ENCODE measurements at places on chromosomes 11 and 22. TPM values are rescaled to one million over a fixed set of nuclear protein-coding genes. Genes with fewer than 3 reads are reported as not detected.

DNA sequence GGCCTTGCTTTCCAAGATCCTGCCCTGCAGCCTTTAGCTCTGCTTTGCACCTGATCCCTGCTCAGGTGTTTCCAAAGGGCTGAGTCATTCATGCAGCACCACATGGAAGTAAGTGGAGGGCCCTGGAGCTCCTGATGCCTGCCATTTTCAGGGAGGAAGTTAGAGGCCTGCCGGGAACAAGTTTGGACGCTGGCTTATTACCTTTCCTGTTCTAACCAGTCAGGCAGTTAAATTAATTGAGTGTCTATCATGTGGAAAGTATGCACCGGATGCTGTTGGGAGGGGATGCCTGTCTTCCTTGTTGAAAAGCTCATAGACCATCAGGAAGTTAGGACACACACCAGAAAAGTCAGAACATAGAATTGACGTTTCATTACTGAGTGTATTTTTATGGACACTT lies 73.7 kb upstream of the PLET1 start:
- DNase-seq, result peak; percentile 39
- H3K27me3 ChIP-seq, result no peaks in the 10 kb centered on the region
- H3K36me3 ChIP-seq, result no peaks in the 10 kb centered on the region
- H3K4me3 ChIP-seq, result no peak overlapping the region
- peaks cover 5% of the 10 kb centered on the region for H3K4me1 ChIP-seq

DNA sequence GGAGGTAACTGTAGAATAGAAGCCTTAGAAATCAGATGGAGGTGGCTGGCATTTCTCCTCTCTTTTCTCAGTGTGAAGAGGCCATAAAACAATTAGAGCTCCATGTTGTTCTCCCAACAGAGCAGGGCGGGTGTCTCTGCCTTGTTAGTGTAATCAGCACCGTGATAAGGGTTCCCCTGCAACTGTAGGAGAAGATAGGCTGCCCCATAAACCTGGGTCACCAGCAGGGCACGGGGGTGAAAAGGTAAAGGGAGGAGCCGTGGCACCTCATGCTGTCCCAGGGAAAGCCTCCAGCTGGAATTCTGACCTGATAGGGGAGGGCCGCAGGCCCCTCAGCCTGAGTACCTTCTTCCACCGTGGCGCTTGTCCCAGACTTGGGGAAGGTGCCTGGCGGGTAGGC lies 68.7 kb downstream of the ISX start:
- no peaks in the 10 kb centered on the region for H3K27me3 ChIP-seq
- no peaks in the 10 kb centered on the region for H3K4me1 ChIP-seq
- no peaks in the 10 kb centered on the region for H3K36me3 ChIP-seq
- H3K4me3 ChIP-seq, result no peak overlapping the region
- H3K27ac ChIP-seq, result no peak overlapping the region

SLC29A2 gene
- polyA plus RNA-seq, result 17.5 TPM

POU2AF1 gene
- 0.95 TPM for polyA plus RNA-seq

DNA sequence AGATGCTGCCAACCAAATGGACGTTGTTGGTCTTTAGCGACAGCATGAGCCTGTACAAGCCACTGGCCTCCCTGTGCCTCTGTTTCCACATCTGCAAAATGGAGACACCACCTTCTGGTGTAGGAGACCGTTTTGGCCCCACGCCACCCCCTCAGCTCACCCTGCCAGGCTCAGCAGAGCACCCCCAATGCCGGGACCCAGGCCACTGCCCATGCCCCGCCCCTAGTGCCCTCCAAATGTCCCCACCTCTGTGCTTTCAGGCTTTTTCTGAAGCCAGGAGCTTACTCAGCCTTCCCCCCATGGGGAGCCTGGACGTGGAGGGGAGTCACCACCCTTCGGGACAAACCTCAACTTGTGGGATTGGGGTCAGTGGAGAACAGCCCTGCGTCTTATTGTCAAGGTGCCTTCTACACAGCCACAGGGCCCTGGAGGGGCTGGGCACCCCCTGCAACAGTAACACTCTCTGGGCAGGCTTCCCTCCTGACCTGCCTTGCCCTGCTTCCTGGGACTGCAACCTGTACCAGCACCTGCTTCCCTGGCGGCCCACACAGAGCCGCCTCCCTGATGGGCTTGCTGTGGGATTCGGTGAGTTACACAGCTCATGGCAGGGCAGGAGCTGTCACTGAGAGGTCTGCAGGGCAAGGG lies 24.6 kb upstream of the RTL6 start:
- H3K4me3 ChIP-seq, result no peak overlapping the region
- H3K27me3 ChIP-seq, result no peaks in the 10 kb centered on the region
- no peaks in the 10 kb centered on the region for H3K36me3 ChIP-seq
- no peak overlapping the region for H3K27ac ChIP-seq
- H3K4me1 ChIP-seq, result no peaks in the 10 kb centered on the region

DNA sequence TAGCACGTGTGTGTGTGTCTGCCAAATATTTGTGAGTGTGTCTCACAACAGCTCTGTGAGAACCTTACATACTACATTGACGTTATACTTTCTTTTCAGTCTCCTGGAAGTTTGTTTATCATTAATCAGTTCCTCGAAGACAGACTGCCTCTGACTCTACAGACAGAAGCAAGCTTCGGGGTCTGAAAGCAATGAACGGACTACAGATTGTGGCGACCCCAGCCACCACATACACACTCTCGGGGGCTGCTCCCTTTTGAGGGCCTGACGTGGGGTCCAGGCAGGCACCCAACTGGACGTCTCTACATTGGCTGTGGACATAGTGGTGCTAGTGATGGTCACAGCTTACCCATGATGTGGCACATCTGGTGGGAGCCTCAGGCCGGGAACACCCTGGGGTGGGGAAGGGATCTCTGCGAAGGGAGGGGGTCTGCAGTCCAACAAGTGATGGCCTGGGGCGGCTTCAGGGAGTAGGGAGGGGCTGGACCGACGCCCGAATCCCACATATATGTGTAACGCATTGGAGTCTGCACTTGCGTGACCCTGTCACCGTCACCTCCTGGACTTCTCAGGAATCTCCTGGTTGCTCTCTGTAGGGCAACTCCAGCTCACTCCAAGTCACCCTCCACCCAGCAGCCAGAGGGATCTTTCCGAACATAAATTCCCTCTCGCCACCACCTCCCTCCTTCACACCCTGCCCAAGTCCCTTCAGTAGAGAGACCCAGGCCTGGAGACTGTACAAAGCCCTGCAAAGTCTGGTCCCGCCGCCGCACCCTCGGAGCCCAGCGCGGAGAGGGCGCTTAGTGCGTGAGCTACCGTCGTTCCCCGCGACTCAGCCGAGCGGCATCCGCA lies 30.4 kb upstream of the TRIM29 start:
- H3K27ac ChIP-seq, result no peak overlapping the region
- H3K36me3 ChIP-seq, result no peaks in the 10 kb centered on the region
- peaks cover 16% of the 10 kb centered on the region for H3K4me1 ChIP-seq
- DNase-seq, result no peak

FLRT1 gene
- polyA plus RNA-seq, result 1.5 TPM

DNA sequence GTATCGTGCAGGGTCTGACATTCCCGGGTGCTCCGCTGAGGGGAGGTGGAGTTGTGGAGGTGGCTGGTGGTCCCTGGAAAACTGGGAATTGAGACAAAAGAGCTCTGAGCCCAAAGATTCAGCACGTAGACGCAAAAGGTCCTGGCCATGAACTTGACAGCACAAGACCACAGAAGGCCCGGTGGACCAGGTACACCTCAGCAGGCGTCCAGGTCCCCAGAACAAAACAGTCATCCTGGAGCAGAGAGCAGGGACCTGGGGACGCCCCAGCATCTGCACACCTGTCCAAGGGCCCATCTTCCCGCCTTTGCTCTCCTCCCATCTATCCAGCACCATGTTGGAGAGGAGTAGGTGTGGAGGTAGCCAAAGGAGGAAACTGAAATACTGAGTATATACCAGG lies 13.8 kb upstream of the MB start:
- no peak overlapping the region for H3K4me3 ChIP-seq
- H3K27me3 ChIP-seq, result no peaks in the 10 kb centered on the region
- no peak overlapping the region for H3K27ac ChIP-seq
- no peaks in the 10 kb centered on the region for H3K36me3 ChIP-seq
- no peaks in the 10 kb centered on the region for H3K4me1 ChIP-seq
- DNase-seq, result no peak

- no peaks in the 10 kb centered on the region for H3K36me3 ChIP-seq
- H3K4me1 ChIP-seq, result no peaks in the 10 kb centered on the region
- H3K27me3 ChIP-seq, result no peaks in the 10 kb centered on the region
These were observed 273.6 kb downstream of the OPCML start for GRCh38 chr11:133258751-133259150.

DNA sequence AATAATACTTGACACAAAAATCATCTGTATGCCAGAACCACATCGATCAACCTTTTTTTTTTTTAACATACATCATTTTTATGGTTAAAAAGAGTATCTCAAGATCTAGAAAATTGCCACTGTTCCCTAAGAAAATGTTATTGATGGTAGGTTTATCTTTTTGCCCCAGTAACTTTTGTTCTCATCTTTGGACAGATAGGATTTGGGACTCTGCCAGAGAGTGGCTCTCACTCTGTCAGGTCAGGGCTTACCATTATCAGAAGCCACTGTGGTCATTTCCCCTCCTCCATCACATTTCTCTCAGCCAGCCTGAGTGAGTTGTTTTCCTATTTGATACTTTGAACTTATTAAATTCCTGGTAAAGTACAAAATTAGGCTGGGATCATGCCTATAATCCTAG lies 47.9 kb upstream of the YWHAH start:
- H3K4me3 ChIP-seq, result no peak overlapping the region
- H3K4me1 ChIP-seq, result no peaks in the 10 kb centered on the region
- DNase-seq, result no peak
- no peak overlapping the region for H3K27ac ChIP-seq
- no peaks in the 10 kb centered on the region for H3K27me3 ChIP-seq

GLYAT gene
- polyA plus RNA-seq, result 480 TPM

OR4D5 gene
- polyA plus RNA-seq, result not detected

- no peak overlapping the region for H3K4me3 ChIP-seq
- no peaks in the 10 kb centered on the region for H3K4me1 ChIP-seq
These were observed 63.0 kb upstream of the SLC6A5 start for GRCh38 chr11:20536365-20536764.

LIF gene
- polyA plus RNA-seq, result 0.67 TPM

DNA sequence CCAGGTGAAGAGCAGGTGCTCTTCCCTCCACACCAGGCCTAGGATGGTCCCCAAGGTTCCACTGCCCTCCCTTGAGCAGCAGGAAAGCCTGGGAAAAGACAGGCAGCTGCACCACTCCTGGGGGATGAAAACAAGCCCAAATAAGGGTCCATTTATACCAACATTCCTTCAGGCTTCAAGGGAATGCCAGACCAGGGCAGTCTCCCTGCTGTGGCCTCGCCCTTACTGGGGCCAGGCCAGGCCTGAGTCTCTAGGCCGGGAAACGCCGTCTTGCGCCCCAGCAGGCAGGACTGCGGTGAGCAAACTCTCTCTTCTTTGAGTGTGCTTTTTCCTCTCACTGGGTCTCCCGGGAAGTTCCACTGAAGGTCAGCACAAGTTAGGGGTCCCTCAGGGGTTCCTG lies 443.5 kb downstream of the SOX6 start:
- no peaks in the 10 kb centered on the region for H3K36me3 ChIP-seq
- H3K4me3 ChIP-seq, result no peak overlapping the region

DNA sequence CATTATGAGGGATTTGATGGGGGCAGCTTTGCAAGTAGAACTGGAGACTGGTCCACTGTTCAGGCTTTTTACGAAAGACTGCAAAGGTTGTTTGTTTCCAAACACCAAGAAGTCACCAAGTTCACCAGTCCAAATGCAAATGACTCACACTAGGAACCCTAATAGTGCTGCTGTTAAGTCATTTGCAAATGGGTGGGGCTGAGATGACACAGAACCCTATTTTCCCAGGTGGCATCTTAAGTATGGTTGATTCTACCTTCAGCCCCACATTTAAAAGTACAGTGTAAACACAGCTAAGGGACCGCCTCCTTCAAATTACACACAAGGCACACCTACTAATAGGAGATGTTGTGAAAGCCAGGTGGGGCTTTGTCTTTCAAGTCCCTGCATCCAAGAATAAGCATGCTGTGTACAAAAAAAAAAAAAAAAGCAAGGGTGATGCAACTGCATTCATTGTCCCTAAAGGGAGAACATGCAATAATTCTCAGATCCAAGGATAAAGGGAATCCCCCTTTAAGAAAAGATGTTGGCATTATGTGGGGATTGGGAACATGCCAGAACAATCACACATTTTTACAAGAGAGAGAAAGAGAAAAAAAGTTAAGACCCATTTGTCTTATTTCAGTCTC lies 27.3 kb downstream of the BDNF start:
- H3K27ac ChIP-seq, result no peak overlapping the region
- DNase-seq, result no peak
- H3K27me3 ChIP-seq, result no peaks in the 10 kb centered on the region

DNA sequence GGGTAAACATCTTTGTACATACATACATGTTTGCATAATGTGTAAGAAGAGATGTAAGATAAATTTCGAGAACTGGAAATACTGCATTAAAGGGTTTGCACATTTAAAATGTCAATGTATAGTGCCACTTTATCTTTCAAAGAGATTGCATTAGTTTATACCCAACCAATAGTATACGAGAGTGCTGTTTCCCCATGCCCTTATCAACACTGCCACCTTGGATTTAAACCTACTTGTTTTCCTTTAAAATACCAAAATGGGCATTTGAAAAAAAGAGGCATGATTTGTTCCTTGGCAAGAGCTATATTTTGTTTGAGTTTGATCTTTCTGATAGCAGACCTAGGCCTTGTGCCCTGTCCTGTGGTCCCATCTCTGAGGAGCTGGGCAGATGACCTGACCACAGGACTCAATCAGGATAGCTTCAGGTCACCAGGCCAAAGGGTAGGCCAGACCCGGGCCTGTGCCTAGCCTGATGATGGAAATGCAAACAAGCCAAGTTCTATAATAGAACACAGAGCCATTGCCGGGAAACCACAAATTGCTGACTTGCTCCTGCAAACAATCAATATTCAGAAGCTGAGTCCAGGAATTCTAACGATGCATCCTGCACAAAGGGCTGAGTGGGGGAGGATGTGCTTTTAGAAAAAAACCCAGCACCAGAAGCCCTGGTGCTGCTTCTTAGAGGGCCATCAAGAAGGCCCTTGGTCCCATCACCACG lies 16.9 kb upstream of the ALG8 start:
- H3K36me3 ChIP-seq, result no peaks in the 10 kb centered on the region
- no peak overlapping the region for H3K27ac ChIP-seq
- H3K4me1 ChIP-seq, result no peaks in the 10 kb centered on the region
- no peaks in the 10 kb centered on the region for H3K27me3 ChIP-seq
- DNase-seq, result no peak

PRR33 gene
- not detected for polyA plus RNA-seq

GRCh38 chr11:118000067-118000849 lies 14.1 kb downstream of the IL10RA start:
- H3K27ac ChIP-seq, result no peak overlapping the region
- no peaks in the 10 kb centered on the region for H3K36me3 ChIP-seq
- no peak overlapping the region for H3K4me3 ChIP-seq
- no peaks in the 10 kb centered on the region for H3K4me1 ChIP-seq
- no peak for DNase-seq

- DNase-seq, result peak; percentile 23
- no peaks in the 10 kb centered on the region for H3K4me1 ChIP-seq
- H3K27ac ChIP-seq, result no peak overlapping the region
- no peaks in the 10 kb centered on the region for H3K27me3 ChIP-seq
- no peaks in the 10 kb centered on the region for H3K36me3 ChIP-seq
These were observed 91.3 kb downstream of the CEP164 start for GRCh38 chr11:117418737-117419481.

Data from kidney (tissue), 22 donors.